ENCODE measurements at places on chromosomes 4 and X. TPM values are rescaled to one million over a fixed set of nuclear protein-coding genes. Genes with fewer than 3 reads are reported as not detected.

- H3K27ac ChIP-seq: no peak overlapping the region
- H3K4me3 ChIP-seq: no peak overlapping the region
- H3K4me1 ChIP-seq: no peaks in the 10 kb centered on the region
Observed at GRCh38 chr4:168059251-168059650, 33.1 kb upstream of the ANXA10 start.

- H3K4me3 ChIP-seq: no peak overlapping the region
- no peaks in the 10 kb centered on the region for H3K27me3 ChIP-seq
- no peak for DNase-seq
Observed at GRCh38 chr4:119493419-119493818, 135.2 kb downstream of the PDE5A start.

GRCh38 chr4:61200916-61201526 lies 895 bp downstream of the ADGRL3 start:
- H3K36me3 ChIP-seq: no peaks in the 10 kb centered on the region
- H3K4me3 ChIP-seq: peak overlapping the region; percentile 76
- peak overlapping the region; percentile 70 for H3K27ac ChIP-seq
- no peaks in the 10 kb centered on the region for H3K4me1 ChIP-seq
- peaks cover 24% of the 10 kb centered on the region for H3K27me3 ChIP-seq
- DNase-seq: peak; percentile 19

- no peak overlapping the region for H3K27ac ChIP-seq
- H3K36me3 ChIP-seq: no peaks in the 10 kb centered on the region
- DNase-seq: no peak
Observed at GRCh38 chr4:74632634-74633033, 161.7 kb downstream of the BTC start.

DNA sequence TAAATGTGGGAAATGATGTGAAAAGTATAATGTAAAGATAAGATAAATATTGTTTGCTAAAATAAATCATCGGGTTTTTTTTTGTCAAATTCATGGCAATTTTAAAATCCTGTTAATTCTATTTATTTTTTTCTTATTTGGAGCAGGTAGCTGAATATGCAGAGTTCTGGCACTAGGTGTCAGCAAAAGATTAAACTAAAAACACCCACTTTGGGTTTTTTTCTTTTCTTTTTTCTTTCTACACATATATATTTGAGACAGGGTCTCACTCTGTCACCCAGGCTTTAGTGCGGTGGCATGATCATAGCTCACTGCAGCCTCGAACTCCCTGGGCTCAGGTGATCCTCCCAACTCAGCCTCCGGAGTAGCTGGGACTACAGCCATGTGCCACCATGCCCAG lies 6.9 kb upstream of the RAP2C start:
- DNase-seq: no peak
- H3K4me3 ChIP-seq: no peak overlapping the region
- H3K36me3 ChIP-seq: no peaks in the 10 kb centered on the region
- no peaks in the 10 kb centered on the region for H3K4me1 ChIP-seq
- H3K27ac ChIP-seq: no peak overlapping the region

DNA sequence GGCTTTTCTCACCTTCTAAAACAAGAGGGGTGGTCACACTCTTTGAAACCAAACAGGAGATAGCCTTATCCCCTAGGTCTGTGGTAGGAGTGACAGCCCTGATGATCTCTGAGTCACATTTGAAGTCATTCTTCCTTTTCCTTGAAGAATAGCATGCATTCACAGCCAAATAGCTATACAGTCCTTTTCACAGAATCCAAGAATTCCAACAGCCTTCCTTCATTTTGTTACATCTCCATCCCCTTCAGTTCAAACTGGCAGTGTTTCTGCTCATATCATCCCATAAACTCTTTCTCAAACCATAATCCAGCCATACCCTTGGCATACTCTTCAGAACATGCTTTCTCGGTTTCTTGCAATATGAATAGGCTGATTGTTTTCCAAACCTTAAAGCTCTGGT lies 33.3 kb upstream of the TMEM184C start:
- H3K27me3 ChIP-seq: no peaks in the 10 kb centered on the region
- no peak for DNase-seq
- no peaks in the 10 kb centered on the region for H3K36me3 ChIP-seq
- H3K27ac ChIP-seq: no peak overlapping the region
- no peaks in the 10 kb centered on the region for H3K4me1 ChIP-seq

DNA sequence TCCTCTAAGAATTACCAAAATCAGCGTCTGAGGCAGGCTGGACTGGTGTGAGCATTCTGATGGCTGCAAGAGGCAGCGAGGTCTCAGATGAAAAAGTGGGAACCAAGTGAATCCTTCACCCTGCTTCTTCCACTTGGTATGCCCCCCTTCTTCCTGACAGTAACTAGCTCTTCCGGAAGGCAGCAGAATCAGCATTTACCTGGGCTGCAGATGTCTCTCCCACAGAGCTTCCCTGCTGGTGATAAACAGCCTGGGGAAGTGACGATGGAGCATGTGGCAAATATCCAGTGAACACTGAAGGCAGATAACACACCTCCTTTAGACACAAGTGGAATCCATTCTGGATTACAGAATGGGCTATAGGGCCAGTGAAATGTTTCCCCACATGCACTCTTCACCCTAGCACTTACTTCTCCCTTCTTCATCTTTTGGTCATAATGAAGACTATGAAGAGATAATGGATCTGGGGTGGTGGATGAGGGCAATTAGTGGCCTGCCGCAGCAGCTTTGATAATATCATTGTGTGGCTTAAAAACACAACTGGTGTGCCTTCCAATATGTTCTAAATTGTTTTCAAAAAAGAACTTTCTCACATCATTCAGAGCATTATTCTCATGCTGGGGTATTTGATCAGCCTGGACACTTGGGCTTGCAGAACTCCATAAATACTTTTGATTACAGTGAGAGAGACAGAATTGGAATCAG lies 60.8 kb upstream of the TBC1D9 start:
- no peaks in the 10 kb centered on the region for H3K4me1 ChIP-seq
- H3K27ac ChIP-seq: no peak overlapping the region
- H3K27me3 ChIP-seq: no peaks in the 10 kb centered on the region

- no peaks in the 10 kb centered on the region for H3K27me3 ChIP-seq
- peaks cover 40% of the 10 kb centered on the region for H3K4me1 ChIP-seq
- peaks cover 45% of the 10 kb centered on the region for H3K36me3 ChIP-seq
- peak overlapping the region; percentile 99 for H3K4me3 ChIP-seq
Observed at GRCh38 chrX:154368630-154369448, 5.6 kb downstream of the FLNA start.

DNA sequence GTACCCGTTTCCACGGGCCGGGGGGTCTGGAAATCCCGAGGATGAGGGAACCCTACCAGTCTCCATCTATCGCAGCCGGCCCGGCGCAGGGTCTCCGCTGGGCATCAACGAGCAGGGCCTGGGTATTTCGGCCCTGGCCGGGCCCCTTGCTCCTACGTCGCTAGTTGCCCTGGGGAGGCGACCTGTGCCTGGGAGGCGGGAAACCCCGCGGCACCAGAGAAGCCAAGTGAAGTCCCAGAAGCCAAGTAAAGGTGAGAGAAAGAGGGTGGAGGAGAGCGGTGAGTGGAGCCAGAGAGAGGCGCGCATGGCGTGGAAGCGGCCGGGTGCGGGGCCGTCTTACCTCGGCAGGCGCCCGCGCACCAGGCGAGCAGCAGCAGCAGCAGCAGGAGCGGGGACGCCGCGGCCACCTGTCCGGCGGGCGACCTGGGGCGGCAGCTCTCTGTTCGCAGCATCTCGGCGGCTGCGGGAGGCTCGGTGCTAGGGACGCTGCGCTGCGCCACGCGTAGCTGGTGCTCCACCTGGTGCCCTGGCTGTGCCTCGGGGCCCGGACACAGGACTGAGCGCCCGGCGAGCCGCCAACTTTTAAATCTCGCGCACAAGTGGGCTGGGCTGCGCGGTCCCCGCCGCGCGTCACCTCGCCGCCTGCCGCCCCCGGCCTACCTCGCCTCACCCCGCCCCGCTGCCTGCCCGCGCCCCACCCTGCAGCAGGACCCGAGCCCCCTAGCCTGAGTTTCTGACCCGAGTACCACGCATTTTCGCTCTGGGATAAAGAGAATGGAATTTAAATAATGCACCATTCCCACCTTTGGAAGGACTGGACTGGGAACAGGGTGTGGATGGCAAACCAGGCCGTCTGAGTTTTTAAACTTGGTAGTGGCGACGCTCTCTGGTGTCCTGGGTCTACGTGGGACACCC lies at the start of gene NMU:
NMU (minus strand) TSS at position 558 of the 915 bp plus-strand sequence; CDS start at position 452, 106 bp downstream.
- peak within 1 kb of the TSS; percentile 51 for H3K4me3 ChIP-seq
- H3K36me3 ChIP-seq: no peaks in the 10 kb centered on the region
- H3K27ac ChIP-seq: no peak within 1 kb of the TSS

DNA sequence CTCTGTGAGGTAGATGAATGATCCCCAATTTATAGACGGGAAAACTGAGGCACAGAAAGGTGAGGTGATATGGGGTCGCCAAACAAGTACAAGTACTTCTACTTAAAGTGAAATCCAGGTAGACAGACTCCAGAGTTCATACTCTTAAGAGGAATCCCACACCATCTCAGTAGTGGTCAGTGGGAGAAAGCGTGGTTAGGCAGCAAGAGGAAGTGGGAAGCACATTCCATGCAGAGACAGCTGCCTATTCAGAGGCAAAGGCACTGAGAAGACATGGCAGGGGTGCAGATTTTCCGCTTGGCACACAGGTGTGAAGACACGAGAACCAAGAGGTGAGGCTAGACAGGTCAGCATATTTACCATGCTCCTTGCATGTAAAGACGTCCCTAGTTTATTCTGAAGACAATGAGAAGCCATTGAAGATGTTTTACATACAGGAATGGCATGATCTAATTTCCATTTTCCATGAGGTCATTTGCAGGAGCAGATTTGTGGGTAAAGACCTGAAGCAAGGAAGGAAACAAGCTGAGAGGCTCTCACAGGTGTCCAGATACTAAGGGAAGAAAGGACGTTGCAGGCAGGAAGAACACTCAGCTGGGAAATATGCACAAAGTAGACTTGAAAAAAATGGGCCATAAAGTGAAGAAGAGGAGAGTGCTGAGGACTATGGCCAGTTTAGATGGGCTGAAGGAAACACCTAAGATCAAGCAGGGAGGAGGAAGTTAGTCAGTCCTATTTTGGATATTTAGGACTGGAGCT lies 17.3 kb upstream of the CLNK start:
- no peak overlapping the region for H3K4me3 ChIP-seq
- DNase-seq: no peak
- no peaks in the 10 kb centered on the region for H3K4me1 ChIP-seq

DNA sequence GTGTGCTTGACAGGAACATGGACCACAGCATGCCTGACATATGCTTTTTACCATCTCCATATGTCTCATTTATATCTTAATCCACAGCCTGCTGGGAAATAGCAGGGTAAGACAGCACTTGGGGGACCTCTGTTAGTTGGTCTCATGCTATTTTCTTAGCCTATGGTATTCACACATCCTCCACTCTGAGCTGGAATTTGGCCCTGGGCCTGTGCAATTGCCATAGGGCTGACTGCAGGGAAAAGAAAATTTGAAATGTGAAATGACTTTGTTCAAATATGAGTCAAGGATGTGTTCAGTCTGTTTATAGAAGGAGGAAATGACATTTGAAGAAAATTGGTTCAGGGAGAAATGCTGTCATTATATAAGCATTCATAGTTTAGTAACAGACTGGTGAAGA lies 9.6 kb upstream of the MAP7D3 start:
- H3K36me3 ChIP-seq: no peaks in the 10 kb centered on the region
- H3K27ac ChIP-seq: no peak overlapping the region
- H3K27me3 ChIP-seq: no peaks in the 10 kb centered on the region
- H3K4me3 ChIP-seq: no peak overlapping the region
- DNase-seq: no peak
- H3K4me1 ChIP-seq: no peaks in the 10 kb centered on the region

DNA sequence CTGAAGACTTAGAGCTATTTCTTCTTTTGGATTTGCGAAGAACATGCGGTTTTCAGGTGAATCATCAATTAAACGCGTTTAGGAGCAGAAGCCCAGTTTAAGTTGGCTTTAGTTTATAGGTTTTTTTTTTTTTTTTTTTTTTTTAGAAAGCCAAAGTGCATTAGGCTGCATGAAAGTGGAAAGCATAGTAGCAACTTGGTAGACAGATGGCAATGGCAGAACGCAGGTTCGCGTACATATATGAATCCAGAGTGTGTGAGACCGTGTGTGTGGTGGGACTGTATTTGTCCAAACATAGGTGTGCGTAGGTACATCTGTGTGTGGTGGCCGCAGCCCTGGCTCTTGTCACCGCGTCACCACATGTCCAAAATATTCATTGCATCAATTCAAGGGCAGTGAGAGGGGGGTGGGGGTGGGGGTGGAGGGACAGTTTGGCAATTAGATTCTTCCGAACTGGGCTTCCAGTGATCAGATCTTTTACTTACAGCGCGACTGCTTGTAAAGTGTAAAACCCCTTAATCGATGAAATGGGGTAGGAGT lies 901 bp downstream of the JADE1 start:
- H3K27ac ChIP-seq: peak overlapping the region; percentile 96
- H3K27me3 ChIP-seq: no peaks in the 10 kb centered on the region
- no peaks in the 10 kb centered on the region for H3K36me3 ChIP-seq

GRCh38 chr4:3484057-3484973 lies 21.2 kb downstream of the DOK7 start:
- peaks cover 74% of the 10 kb centered on the region for H3K4me1 ChIP-seq
- DNase-seq: peak; percentile 85
- H3K36me3 ChIP-seq: peaks cover 2% of the 10 kb centered on the region
- peak overlapping the region; percentile 91 for H3K27ac ChIP-seq

- no peaks in the 10 kb centered on the region for H3K4me1 ChIP-seq
- no peak for DNase-seq
- H3K27ac ChIP-seq: no peak overlapping the region
- no peaks in the 10 kb centered on the region for H3K36me3 ChIP-seq
- H3K4me3 ChIP-seq: no peak overlapping the region
Observed at GRCh38 chr4:171979461-171979860, 166.3 kb downstream of the GALNTL6 start.

GRCh38 chr4:174449944-174450785 lies 72.1 kb downstream of the HPGD start:
- H3K27ac ChIP-seq: peak overlapping the region; percentile 19
- H3K27me3 ChIP-seq: no peaks in the 10 kb centered on the region
- no peak overlapping the region for H3K4me3 ChIP-seq
- H3K36me3 ChIP-seq: no peaks in the 10 kb centered on the region

DNA sequence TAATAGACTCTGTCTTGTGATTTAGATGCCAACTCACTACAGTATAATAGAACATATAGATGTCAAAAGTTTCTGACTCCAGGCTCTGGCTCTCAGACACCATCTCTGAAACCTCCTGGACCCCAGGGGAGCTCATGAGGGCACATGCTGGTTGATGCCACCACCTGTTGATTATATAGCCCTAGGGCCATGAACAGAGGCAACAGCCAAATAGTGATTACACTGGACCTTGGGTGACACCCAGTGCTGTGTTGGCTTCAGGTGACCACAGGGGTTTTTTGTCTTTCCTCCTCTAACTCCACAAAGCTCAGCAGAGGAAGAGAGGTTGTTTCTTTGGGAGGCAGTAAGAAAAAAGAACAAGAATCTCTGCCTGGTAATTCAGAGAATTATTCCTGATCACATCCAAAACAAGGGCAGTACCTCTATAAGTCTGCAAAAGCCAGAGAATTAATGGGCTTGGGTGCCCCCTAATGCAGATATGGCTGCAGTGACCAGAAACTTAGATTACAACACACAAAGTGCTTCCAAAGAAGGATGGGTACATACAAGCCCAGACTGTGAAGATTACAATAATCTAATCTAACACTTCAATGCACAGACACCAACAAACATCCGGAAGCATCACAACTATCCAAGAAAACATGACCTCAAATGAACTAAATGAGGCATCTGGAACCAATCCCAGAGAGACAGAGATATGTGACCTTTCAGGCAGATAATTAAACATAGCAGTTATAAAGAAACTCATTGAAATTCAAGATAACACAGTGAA lies 1920.6 kb downstream of the ARAP2 start:
- no peak for DNase-seq
- no peaks in the 10 kb centered on the region for H3K27me3 ChIP-seq
- no peak overlapping the region for H3K4me3 ChIP-seq
- no peaks in the 10 kb centered on the region for H3K36me3 ChIP-seq
- H3K27ac ChIP-seq: no peak overlapping the region
- H3K4me1 ChIP-seq: no peaks in the 10 kb centered on the region

The SPANXA1 gene
- not detected for total RNA-seq

The PNMA6E gene
- total RNA-seq: not detected

The FGF13 gene
- 1.5 TPM for total RNA-seq

The SMPX gene
- total RNA-seq: 586 TPM

The PDS5A gene
- 23.0 TPM for total RNA-seq

The RPL36A gene
- total RNA-seq: 73.5 TPM

Data from heart left ventricle (tissue), 16 donors.